ENCODE measurements at places on chromosomes 2 and 18.

GRCh38 chr2:125730921-125731320 lies 925.0 kb upstream of the GYPC start:
- DNase-seq: no peak

DNA sequence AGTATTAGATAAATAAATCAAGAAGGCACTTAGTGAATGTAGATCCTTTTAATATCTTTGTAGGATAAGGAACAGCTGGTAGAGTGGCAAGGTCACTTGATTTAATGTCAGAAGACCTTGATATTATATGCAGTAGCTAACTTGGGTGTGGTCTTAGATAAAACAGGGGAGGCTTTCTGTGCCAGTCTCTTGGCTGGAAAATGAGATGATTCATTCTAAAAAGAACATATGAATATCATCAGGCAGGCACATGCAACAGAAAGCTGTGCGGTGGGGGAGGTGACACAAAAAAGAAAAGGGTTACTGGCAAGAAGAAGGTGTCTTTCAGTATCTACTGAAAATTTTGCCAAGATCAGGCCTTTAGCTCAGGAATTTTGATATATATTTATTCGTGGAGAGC lies 931.7 kb upstream of the CELF4 start:
- DNase-seq: no peak

GRCh38 chr2:154826827-154827226 lies 128.3 kb downstream of the KCNJ3 start:
- no peak for DNase-seq

DNA sequence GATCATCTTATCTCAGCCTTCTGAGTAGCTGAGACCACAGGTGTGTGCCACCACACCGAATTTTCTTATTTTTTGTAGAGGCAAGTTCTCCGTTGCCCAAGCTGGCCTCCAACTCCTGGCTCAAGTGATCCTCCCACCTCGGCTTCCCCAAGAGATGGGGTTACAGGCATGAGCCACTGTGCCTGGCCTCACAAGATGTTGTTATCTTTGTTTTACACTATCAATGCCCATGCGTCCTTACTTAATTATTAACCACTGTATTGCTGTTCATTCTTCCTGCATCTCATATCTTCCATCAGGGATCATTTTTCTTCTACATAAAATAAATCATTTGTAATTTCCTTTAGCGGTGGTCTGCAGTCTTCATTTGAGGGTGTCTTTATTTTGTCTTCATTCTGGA lies 181.9 kb downstream of the TGIF1 start:
- DNase-seq: no peak

DNA sequence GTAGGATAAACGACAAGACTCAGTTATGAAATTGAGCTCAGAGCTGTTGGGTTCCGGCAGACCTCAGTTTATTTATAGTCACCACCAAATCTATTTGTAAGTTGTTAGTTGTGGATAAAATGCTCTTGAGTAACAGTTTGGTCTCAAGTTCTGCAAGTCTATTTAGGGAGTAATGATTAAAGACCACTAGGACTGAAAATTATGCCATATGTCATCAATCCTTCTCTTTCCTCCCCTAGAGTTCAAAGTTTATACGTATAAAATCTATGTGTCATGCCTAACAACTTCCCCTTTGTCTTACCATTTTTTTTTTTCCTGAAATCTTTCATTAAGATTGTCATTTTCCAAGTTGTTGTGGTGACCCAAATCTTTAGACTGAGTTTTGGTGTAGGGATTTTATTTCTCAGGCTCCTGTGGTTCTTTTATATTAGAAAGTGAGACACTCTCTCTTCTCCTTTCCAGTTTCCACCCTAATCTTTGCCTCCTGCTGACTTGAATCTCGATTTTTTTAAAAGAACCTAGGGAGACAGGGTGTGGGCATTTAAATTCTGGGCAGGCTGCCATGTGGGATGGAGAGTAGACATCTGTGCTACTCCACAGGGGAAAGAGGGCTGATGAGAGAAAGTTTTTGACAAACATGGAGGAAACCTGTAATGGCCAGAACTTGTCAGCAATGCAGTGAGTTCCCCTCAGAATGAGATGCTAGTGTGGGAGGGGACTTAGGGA lies 51.0 kb downstream of the LAMA3 start:
- DNase-seq: peak; percentile 73

DNA sequence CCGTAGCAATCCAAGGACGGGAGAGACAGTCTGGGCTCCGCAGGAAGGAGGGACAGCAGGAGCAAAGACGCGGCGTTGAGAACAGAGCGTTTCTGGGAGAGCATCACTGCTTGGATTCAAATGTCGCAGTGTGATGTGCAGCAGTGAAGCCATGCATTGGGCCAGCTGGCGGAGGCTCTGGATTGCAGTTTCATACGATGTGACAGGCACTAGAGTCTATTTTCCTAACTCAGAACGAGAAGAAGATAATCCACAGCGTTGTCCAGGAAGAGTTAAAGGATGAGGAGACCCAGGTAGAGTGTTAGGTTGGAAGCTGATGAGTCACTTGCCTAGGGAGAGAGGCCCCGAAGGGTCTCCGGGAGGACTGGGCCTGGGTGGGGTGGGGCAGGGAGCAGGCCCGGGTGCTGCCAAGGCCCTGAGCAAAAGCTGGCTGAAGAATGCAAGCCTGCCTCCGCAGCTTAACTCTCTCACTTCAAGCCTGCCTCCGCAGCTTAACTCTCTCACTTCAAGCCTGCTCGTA lies 17.7 kb upstream of the SEMA4C start:
- DNase-seq: no peak

DNA sequence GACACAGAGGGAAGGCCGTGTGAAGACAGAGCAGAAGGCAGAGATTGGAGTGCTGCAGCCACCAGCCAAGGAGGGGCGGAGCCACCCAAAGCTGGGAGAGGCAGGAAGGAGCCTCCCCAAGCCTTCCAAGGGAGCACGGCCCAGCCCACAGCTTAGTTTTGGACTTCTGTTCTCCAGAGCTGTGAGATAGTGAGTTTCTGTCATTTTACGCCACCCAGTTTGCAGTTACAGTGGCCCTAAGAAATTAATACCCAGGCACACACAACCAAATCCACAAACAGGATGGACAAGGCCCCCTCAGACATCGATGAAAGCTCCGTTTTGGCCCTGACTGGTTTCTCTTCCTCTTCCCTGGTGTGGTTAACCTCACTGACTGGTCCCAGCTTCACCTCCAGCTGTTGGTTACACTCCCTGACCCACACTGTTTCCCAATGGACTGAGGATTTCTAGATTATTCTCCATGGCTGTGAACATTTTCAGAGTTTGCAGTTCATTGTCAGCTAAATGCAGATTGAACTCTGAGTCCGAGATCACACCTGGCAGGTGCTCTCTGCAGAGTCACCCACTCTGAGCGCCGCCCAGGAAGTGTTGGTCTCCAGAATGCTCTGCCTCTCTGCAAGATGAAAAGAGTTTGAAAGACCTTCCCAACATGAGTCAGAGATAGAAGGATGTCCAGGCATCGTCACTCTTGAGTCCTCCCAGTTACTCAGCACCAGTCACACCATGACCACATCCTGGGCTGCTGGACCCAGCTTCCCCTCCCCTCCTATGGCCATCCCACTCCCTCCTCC lies 100.2 kb downstream of the TWIST2 start:
- DNase-seq: peak; percentile 51
